NCI-H1092 treated with DMSO at 0.1 percent for 48 hours (cell line): ENCODE measurements at places on chromosomes 7 and 10.
A peak's percentile ranks its signal among the peaks of the same experiment; 100 is the strongest.

DNA sequence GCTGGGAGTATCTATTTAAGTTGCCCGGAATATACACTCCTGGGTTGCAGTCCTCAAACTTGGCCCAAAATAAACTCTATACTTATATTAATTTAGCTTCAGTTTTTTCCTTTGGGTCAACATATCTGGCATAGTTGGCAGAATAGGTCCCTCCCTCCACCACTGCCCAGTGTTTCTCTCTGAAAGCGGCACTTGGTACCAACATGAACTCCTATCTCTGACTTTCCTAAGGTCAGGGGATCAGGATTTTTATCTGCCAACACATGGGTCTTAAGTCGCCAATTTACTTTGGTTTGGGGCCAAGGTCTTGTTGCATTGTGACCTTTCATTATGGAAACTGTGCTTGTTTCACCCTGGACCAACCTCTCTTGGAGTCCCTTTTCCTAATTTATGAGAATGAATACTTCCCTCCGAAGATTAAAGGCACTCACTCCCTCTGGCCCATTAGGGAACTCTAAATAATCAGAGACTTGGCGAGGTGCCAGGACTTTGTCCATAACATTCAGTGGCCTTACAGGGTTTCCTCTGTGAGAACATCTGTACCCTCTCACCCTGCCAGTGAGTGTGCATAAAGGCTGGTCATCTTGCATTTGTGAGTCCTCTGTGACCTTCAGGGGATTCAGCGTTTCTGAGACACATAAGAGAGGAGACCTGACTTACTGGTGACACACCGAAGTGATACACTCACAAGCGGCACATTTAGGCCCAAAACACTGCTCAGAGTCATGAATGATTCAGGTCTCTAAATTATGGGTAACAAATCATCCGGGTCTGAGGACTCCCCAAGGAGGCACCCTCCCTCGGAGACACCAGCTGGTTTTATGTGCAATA is 19.7 kb upstream of the FKBP9 start:
- DNase-seq: peak; percentile 52

DNA sequence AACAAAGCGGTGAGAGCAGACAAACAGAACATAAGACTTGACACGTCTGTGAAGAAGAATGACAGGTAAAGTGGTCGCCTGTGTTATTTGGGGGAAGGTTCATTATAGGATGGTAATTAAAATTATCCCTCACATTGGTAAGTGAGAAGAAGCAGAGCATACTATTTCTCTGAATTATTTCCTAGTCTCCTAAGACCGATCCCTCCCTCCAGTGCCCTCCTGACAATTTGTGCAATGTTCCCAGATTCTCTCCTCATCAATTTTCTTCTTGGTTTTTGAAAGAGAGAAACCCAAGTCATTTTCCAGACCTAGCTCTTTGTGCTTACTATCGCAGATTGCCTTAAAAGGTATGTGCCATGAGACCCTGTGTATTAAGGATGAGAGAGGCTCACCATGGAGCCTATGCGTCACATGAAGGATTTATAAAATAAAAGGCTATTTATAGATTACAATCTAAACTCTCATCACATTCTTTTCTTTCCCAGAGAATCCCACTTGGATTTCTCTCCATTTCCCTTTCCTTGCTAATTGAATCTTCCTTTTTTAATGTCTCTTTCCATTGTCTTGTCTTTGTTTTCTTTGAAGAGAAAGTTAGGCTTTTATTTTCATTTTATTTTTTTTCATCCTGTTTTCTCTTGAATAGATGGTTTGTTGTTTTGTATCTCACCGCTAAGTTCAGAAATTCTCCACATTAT is 112.0 kb downstream of the PPP1R3A start:
- DNase-seq: no peak

DNA sequence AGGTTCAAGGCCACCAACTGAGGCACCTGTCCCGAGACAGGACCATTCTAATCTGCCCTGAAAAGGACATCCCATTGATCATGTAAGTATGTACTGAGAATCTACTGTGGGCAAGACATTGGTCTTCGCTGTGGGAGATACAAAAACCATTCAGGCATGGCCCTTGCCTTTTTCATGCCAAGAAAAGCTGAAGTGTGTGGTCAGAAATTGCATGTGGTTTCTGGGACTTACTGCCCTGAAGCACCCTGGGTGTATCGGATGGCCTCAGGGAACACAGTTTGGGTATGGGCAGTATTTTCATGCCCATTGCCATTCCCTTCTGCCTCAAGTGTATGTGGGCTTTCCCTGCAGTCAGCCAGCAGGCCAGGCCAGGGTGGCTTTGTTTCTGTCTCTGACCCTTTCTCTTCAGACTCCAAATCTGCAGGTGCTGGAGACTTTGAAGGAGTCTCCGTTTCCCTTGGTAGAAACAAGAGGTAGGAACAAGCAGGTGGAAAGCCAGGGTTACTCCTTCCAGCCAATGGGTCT is 285.7 kb downstream of the ZEB1 start:
- DNase-seq: no peak

DNA sequence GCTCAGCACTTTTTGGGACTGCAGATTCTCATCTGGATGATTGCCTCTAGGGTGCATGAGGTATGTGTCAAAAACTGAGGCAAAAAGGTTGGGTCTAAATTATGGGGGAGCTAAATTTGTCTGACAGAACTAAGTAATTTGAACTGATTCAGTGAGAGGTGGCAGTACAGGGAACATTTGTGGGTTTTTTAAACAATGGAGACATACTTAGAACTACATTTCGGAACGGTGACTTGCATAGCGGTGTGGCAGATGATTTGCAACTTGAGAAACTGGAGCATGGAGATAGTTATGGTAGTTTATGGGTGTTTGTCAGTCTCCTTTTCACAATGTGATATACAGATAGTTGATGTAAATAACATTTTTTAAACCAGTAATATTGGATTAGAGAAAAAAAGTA is 14.6 kb downstream of the TBC1D12 start:
- DNase-seq: no peak

GRCh38 chr10:122812751-122813150 is 32.9 kb downstream of the CUZD1 start:
- no peak for DNase-seq

GRCh38 chr7:129401967-129402860 is 32.0 kb upstream of the STRIP2 start:
- DNase-seq: no peak

- DNase-seq: no peak
Measured at GRCh38 chr7:23294549-23295400, 4.4 kb upstream of the MALSU1 start.

- no peak for DNase-seq
Measured at GRCh38 chr7:11616466-11616865, 215.5 kb downstream of the THSD7A start.

DNA sequence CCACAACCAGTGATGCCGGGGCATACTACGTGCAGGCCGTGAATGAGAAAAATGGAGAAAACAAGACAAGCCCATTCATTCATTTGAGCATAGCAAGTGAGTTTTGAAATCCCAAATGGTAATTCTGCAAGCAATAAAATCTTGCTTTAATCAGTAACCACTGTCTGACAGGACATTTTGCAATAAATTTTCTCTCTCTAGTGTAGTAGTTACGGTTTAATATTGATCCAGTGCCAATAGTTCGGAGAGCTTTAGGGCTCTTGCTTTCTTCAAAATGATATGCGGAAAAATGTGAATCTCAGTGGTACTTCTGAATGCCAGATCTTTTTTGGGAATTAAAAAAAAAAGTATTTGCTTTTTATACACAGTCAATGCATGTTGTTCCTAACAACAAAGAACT is 520.4 kb downstream of the SDK1 start:
- no peak for DNase-seq

DNA sequence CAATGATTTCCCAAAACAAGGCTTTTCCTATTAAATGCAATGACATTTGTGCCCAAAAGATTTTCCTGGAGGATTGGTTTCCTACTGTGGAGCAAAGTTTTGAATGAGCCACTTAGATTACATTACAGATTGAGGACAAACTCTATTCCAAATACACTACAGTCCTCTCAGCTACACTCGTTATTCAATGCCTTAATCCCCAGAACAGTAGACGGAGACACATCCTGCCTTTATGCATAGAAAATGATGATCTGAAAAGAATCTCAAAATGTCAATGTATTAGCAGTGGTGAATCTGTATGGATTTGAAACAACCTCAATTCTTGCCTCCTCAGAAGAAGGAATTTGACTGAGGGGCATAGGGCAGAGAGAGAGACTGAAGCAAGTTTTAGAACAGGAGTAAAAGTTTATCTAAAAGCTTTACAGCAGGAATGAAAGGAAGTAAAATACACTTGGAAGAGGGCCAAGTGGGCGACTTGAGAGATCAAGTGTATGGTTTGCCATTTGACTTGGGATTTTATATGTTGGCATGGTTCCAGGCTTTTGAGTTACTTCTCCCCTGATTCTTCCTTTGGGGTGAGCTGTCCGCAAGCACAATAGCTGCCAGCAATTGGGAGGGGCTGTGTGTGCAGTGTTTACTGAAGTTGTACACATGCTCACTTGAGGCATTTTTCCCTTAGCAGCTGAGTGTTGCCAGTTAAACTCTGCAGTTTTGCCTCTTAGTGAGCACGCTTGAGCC is 891.9 kb upstream of the MBL2 start:
- no peak for DNase-seq
